ENCODE measurements at places on chromosomes 1 and 21.

DNA sequence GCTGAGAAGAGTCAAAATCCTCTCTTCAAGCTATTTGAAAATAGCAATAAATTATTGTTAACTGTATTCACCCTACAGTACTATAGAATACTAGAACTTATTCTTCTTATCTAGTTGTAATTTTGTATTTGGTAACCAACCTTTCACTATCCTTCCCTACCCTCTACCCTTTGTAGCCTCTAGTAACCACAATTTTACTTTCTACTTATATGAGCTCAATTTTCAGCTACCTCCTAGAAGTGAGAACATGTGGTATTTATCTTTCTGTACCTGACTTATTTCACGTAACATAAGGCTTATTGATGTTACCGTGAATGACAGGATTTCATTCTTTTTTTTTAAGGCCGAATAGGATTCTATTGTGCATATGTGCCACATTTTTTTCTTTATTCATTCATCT is 30.0 kb downstream of the ZC3H11B start:
- DNase-seq: no peak

DNA sequence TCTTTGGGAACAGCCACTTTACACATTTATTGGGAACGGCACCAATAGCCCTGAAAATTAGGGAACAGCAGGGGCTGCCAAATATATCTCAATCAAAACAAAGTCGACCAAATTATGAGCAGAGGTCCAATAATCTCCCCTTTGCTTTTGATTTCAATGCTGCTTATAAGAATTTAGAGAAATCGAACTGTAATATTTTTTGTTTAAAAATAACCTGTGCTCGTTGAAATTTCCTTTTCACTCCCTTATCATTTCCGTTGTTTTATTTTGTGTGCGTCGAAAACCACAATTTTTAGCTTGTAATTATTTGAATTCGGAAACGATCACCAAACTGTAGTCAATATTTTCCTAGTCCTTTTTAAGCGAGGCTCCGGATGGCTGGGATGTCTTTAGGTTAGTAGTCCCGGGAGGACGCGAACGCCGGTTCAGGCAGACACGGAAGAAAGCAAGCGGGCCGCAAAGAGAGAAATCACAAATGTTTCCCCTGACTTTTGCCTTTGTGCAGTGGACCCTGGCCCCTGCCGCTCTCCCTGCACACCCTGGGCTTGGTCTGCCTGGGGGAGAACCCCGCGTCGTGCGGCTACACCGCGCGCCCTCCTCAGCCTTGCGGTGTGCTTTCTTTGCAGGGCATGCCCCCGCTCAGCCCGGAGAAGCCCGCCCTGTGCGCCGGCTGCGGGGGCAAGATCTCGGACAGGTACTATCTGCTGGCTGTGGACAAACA is 2.3 kb downstream of the LHX9 start:
- DNase-seq: no peak

GRCh38 chr1:245483247-245483646 is 328.5 kb downstream of the KIF26B start:
- DNase-seq: no peak

- no peak for DNase-seq
Measured at GRCh38 chr1:234579967-234580366, 30.0 kb downstream of the IRF2BP2 start.

DNA sequence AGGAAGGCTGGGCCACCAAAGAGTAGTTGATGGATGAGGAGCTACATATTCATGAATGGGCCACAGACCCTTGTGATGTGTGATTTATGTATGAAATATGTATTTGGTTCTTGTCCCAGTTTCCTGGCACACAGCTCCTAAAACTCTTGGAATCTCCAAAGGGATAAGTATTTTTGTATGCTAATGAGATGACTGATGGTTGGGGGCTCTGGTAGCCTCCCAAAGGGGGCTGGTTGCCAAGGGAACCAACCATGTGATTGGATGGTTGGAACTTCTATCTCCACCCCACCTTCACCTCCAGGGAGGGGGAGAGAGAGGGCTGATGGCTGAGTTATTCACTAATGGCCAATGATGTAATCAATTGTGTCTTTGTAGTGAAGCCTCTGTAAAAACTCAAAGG is 77.1 kb downstream of the ZNF281 start:
- no peak for DNase-seq

GRCh38 chr1:183776731-183777130 is 28.2 kb upstream of the RGL1 start:
- DNase-seq: no peak

DNA sequence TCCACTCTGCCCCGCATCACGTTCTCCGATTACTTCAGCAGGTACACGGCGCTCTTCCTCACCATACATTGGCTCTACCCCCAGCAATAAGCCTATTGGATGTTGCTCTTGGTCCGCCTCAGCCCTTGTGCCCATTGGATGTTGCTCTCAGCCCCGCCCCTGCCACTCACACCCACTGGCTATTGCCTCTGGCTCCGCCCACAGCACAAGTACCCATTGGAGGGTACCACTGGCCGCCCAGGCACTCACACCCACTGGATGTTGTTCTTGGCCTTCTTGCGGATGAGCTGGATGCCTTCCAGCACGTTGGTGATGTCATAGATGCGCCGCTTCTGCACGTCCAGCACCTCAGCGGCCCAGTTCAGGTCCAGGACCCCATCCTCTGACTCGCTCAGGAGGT is 9.4 kb downstream of the E2F2 start:
- no peak for DNase-seq

- DNase-seq: no peak
Measured at GRCh38 chr1:16324456-16324890, 27.8 kb downstream of the FBXO42 start.

- no peak for DNase-seq
Measured at GRCh38 chr1:67257173-67257535, 50.5 kb upstream of the IL12RB2 start.

- DNase-seq: peak; percentile 26
Measured at GRCh38 chr1:225454733-225455132, 26.9 kb upstream of the LBR start.

- DNase-seq: no peak
Measured at GRCh38 chr1:159983681-159984080, 29.6 kb upstream of the SLAMF9 start.

DNA sequence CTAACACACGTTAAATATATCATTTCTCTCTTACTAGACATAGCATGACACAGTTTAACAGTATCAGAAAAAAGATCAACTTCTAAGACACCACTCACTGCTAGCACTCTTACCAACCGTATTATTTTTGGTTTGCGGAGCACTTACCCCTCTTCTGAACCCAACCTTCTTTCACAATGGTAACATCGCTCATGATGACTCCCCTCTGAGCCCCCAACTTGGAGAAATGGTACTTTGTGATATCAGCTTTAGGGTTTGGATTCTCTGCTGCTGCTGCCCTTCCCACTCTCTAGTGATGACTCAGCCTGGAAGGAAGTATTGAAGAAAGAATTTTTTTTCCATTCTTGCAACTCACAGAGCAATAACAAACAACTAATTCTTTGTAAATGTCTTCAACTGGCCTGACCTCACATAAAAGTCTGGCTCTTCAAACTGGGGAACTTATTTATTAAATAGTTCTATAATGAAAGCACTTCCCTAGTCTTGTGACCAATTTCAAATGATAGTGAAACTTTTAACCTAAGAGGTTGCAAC is 7.0 kb downstream of the AKT3 start:
- no peak for DNase-seq

- no peak for DNase-seq
Measured at GRCh38 chr1:240602189-240602588, 9.8 kb downstream of the GREM2 start.

GRCh38 chr1:165734906-165735305 is 33.8 kb downstream of the TMCO1 start:
- DNase-seq: no peak

DNA sequence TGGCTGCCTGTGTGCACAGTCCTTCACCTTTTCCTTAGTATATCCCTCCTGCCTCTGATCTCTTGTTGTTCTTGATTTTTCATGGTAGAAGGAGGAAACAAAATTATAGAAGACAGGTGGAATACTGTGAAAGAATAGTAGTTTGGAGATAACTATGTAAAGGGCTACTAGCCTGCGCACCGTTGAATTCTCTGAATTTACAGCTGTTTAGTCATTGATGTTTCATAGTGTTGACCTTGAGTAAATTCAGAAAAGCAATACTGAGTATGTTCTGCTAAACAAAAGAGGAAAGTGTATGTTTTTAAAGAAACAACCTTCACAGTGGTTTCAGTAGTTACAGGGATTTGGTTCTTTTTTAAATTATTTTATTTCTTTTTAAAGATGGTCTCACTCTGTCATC is 18.1 kb downstream of the CAMTA1 start:
- DNase-seq: no peak

DNA sequence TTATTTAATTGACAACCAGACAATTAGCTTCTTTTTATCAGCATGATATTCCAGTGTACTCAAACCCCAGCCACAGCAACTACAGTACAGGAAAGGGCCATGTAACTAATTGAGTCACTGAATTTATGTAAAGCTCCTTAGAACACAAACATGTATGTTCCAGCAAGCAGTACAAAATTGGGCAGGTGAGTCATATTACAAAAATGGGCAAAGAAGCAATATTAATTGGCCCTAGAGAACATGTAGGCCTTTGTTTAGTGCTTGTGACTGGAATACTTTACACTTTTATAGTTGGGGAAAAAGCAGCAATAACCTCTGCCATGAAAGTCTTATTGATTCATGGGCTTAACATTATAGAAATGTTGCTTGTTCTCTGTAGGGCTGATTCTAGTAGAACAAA is 31.8 kb downstream of the CLEC20A start:
- DNase-seq: no peak

GRCh38 chr1:167152192-167152876 is 58.5 kb downstream of the STYXL2 start:
- DNase-seq: no peak

GRCh38 chr1:226095286-226095685 is 32.8 kb downstream of the H3-3A start:
- DNase-seq: no peak

DNA sequence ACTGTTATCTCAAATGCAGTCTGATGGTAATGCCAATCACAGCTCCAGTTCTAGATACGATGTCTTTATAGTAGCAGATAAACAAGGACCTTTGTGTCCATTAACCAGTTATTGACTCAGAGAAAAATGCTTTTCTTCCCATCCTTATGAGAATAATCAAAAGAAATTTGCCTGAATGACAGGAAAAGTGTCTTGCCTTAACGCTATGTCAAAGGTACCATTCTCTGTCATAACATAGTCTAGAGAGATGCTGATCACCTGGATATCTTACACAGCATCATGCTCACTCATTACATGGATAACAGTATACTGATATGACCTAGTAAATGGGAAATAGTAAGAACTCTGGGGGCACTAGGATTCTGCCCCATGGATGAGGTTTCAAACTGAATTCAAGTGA is 151.7 kb upstream of the NEGR1 start:
- DNase-seq: no peak

GRCh38 chr1:216456682-216457081 is 33.4 kb upstream of the USH2A start:
- DNase-seq: no peak

DNA sequence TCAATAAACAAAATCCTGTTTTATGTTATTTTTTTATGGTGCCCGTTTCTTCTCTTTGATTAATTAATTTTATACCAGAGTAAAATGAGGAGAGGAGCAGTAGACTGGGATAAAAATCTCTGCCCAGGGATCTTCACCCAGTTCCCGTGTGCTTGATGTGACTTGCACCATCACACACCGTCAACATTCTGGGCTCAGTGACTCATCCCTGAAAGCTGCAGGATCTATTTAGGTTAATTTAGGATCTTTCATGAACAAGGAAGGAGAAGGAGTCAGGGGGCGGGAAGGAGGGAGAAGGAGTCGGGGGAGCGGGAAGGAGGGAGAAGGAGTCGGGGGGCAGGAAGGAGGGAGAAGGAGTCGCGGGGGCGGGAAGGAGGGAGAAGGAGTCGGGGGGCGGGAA is 182.4 kb downstream of the SMYD3 start:
- DNase-seq: no peak

- no peak for DNase-seq
Measured at GRCh38 chr1:99533909-99534637, 111.8 kb upstream of the PALMD start.

DNA sequence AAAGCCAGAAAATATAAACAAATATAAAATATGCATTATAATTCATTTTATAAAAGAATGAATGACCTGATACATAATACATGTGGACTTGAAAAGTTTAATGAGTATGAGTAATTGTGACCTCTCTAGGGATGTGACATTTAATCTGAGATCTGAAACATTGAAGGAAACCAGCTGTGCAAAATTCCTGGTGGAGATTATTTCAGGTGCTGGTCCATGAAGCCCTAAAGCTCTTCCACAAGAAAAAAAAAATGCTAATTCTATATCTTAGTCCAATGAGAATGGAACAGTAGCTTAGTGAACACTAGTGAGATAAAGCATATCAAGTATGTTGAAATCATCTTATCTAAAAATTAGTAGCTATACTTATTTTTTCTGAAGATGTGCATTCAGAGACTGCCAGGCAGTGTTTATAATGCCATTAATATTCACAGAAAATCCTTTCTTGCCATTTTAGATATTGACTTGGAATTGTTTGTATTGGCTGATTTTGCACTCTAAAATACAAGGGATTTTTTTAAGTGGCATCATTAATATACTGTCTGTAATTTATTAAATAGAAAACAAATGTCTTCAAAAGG is 1485.9 kb downstream of the PLA2G4A start:
- DNase-seq: no peak

- no peak for DNase-seq
Measured at GRCh38 chr1:230030122-230030821, 36.8 kb upstream of the GALNT2 start.

- DNase-seq: no peak
Measured at GRCh38 chr1:222953585-222953984, 138.7 kb downstream of the DISP1 start.

DNA sequence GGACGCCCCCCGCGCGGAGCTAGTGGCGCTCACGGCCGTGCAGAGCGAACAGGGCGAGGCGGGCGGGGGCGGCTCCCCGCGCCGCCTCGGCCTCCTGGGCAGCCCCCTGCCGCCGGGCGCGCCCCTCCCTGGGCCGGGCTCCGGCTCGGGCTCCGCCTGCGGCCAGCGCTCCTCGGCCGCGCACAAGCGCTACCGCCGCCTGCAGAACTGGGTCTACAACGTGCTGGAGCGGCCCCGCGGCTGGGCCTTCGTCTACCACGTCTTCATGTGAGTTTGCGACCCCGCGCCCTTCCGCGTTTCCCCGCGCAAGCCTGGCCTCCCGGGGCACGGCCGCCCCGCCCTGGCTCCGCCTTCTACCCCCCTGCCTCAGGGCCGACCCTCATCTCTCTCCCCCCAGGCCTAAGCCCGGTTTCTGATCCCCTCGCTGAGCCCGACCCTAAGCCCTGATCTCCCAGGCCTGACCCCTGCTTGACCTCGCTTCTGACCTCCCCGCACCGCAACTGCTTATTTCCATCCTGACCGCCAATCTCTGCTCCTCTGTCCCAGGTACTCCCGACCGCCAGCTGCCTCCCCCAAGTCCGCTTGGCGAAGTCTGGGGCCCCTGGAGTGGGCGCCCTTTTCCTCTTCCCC is 669 bp downstream of the KCNQ4 start:
- DNase-seq: no peak

GRCh38 chr1:204280099-204280961 is 66.5 kb upstream of the GOLT1A start:
- no peak for DNase-seq
